ENCODE measurements at places on chromosomes 3 and 15. TPM values are rescaled to one million over a fixed set of nuclear protein-coding genes. Genes with fewer than 3 reads are reported as not detected.

The RARB gene
- total RNA-seq: 10.3 TPM

The KCNMB3 gene
- total RNA-seq: 1.1 TPM

The EPB42 gene
- total RNA-seq: not detected

The GABRR3 gene
- 0.09 TPM for total RNA-seq

The LYZL4 gene
- total RNA-seq: not detected

The TRPM1 gene
- not detected for total RNA-seq

The NLGN1 gene
- 8.7 TPM for total RNA-seq

The AP2M1 gene
- total RNA-seq: 773 TPM

The RETNLB gene
- total RNA-seq: not detected

The POTEB2 gene
- not detected for total RNA-seq

The ARHGAP11A gene
- total RNA-seq: 4.8 TPM

The ANKRD34C gene
- not detected for total RNA-seq

The NANOGP8 gene
- total RNA-seq: not detected

The SLC6A1 gene
- not detected for total RNA-seq

The FMN1 gene
- total RNA-seq: 1.0 TPM

The OTOL1 gene
- total RNA-seq: not detected

The SCN5A gene
- total RNA-seq: 0.37 TPM

The KNG1 gene
- not detected for total RNA-seq

The EFHB gene
- 0.28 TPM for total RNA-seq

The RASA2 gene
- 7.4 TPM for total RNA-seq

The TSPAN3 gene
- 276 TPM for total RNA-seq

The AGTR1 gene
- total RNA-seq: 2.9 TPM

The CIAO2A gene
- 65.1 TPM for total RNA-seq

The GPR149 gene
- not detected for total RNA-seq

The UMPS gene
- 20.8 TPM for total RNA-seq

The LXN gene
- total RNA-seq: 263 TPM

The ST8SIA2 gene
- not detected for total RNA-seq

The FANCI gene
- 5.2 TPM for total RNA-seq

The CCDC39 gene
- total RNA-seq: not detected

The TF gene
- 0.28 TPM for total RNA-seq

The IQCF5 gene
- total RNA-seq: not detected

The GSK3B gene
- 31.1 TPM for total RNA-seq

The A4GNT gene
- total RNA-seq: not detected

The ACP3 gene
- 1.3 TPM for total RNA-seq

The ZNF662 gene
- total RNA-seq: 1.0 TPM

The TMEM108 gene
- total RNA-seq: not detected

The GASK1A gene
- 0.85 TPM for total RNA-seq

The MNS1 gene
- 1.1 TPM for total RNA-seq

The SNUPN gene
- 33.4 TPM for total RNA-seq

The ZNF501 gene
- total RNA-seq: 4.0 TPM

The CAND2 gene
- total RNA-seq: 3.1 TPM

The GOLGA8N gene
- total RNA-seq: 4.4 TPM

The NRROS gene
- total RNA-seq: 0.46 TPM

The ZNF385D gene
- total RNA-seq: 0.14 TPM

The BSN gene
- total RNA-seq: under 0.01 TPM

The SPINT1 gene
- 0.18 TPM for total RNA-seq

The ATP8B4 gene
- total RNA-seq: 155 TPM

The LRRIQ4 gene
- not detected for total RNA-seq

The CIP2A gene
- 4.1 TPM for total RNA-seq

The COL6A5 gene
- not detected for total RNA-seq

The CD200 gene
- 4.0 TPM for total RNA-seq

The FSIP1 gene
- total RNA-seq: 1.7 TPM

The SH3GL3 gene
- 0.18 TPM for total RNA-seq

The LRCH3 gene
- 54.2 TPM for total RNA-seq

The ATP10A gene
- total RNA-seq: 10.4 TPM

The THAP10 gene
- total RNA-seq: 1.0 TPM

The ROBO2 gene
- 24.9 TPM for total RNA-seq
